Mucosa of gallbladder (tissue), 1 donor: ENCODE measurements at places on chromosomes 3 and 15.

- DNase-seq, result no peak
Observed at GRCh38 chr15:31468911-31469785, 142.5 kb downstream of the KLF13 start.

GRCh38 chr3:39143051-39143885 lies 10.1 kb downstream of the CSRNP1 start:
- no peak for DNase-seq

DNA sequence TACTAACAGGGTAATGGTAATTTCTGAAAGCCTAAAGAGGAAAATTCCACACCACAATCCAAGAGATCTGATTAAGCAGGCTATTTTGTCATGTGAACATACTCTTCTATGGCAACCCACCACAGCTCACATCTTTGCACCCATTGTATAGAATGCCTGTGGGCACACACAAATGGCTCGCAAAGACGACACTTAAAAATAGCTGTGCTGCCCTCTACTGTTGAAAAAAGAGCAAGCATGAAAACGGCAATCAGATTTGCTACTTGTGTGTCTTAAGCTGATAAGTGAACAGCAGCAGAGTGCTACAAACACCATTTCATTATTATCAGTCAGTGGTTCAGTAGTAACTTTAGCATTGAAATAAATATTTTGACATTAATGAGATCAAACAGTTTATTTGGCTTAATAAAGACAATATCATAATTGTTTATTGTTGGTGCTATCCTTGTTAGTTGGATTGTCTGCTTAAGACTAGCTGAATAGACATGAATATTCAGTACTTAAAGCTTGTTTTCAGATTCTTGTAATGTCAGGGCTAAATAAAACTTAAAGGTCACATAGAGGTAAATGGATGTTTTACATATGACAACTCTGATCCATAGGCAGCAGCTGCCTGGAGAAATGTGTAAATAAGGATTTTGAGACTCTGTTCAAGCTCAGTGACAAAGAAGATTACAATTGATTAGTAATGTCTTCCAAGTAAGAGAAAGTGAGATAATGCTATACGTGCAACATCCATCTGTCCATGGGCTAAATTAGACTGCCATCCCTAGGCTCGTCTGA lies 199.1 kb downstream of the LRRN1 start:
- DNase-seq, result peak; percentile 18

DNA sequence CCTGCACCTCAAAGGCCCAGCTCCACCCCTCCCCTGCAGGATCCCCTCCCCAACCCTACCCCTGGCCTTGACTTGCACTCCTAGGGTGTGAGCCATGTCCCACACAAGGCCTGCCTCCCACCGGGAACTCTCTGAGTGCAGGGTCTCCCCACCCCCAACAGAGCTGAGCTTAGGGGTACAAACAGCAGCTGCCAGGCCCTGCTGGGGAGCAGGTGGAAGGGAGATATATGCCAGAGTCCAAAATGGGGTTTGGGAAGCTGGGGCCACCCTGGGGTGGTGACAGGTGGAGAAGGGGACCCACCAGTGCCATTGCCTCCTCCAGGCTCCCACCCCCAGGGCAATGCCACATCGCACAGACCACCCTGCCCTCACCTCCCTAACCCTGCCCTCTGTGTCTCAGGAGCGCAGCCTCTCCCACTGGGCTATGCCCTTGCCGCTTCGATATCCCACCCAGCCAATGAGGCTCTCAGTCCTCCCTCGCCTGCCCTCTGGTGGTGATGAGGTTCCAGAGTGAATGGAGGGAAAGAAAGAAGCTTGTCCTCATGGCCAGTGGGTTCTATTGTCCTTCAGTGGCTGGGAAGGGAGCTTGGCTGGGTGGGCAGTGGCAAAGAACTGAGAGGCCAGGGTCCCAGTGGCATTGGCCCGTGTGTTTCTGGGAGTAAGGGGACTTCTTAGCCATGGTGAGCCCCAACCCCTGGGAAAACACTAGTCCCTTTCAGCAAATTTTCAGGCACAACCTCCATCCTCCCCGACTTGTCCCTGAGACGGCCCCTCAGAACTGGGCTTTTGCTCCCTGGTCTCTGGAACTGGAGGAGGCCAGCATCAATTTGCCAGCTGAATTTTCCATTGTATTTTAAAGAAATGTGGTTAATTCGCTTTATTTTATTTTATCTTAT lies 46.8 kb downstream of the CYP11A1 start:
- DNase-seq, result peak; percentile 21

DNA sequence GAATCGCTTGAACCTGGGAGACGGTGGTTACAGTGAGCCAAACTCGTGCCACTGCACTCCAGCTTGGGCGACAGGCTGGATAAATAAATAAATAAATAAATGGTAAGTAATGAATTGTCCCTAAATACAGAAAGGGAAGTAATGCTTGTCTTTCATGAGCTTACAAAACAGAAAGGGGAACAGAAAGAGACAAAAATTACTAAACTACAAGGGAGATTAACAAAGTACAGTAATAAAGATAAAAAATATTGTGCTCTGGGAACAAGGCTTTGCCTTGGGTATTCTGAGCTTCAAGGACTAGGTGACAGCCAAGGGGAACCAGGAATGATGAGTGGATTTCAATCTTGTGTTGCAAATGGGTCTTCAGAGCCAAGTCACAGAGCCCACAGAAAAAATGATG lies 9.2 kb upstream of the HLTF start:
- DNase-seq, result no peak
